B cell (primary cell): ENCODE measurements at places on chromosomes 6 and 20. TPM values are rescaled to one million over a fixed set of nuclear protein-coding genes. Genes with fewer than 3 reads are reported as not detected.
A peak's percentile ranks its signal among the peaks of the same experiment; 100 is the strongest.

DNA sequence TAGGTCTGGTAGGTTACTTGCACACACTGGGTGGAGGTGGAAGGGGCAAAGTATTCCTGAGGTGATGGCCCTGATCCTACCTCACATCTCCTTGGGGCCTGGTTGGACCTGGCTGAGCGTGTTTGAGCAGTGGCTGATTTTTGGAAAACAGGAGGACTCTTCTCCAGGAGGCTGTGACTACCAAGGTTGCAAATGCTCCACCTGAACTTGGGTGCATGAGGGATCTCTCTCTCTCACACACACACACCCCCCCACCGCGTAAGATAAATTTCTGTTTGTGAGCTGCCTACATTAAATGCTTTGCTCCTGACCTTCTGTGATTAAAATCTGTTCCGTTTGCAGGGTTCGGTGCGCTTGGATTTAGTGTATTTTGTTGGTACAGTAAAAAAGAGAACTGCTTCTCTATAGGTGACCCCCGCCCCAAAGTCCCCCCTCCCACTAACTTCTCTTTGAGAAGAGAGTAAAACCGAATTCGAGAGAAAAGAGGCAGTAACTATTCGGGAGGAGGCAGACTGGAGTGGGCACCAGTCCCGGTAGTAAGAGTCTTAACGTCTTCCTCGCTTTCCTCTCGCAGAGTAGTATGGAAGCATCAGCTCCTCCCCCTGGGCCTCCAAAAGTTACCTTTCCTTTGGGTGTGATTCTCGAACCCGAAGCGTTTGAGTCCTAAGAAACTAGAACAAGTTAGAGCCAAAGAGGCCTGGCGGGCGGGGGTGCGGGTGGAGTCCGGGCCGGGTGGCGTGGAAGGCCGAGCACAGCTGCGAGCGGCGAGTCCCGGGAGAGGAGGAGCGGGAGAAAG is 585 bp upstream of the DSE start:
- no peaks in the 10 kb centered on the region for H3K27me3 ChIP-seq
- peak overlapping the region; percentile 91 for H3K27ac ChIP-seq
- peak overlapping the region; percentile 83 for H3K4me3 ChIP-seq
- peak; percentile 79 for DNase-seq

DNA sequence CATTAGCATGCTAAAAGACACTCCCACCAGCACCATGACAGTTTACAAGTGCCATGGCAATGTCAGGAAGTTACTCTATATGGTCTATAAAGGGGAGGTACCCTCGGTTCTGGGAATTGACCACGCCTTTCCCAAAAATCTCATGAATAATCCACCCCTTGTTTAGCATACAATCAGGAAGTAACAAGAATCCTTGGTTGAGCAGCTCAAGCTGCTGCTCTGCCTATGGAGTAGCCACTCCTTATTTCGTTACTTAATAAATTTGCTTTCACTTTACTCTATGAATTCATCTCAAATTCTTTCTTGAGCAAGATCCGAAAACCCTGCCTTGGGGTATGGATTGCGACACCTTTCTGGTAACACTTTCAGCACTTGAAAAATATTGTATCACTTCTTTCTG is 243.0 kb downstream of the BMP2 start:
- H3K27me3 ChIP-seq = no peaks in the 10 kb centered on the region
- H3K27ac ChIP-seq = no peak overlapping the region
- H3K4me3 ChIP-seq = no peak overlapping the region

- H3K4me3 ChIP-seq = no peak overlapping the region
- H3K36me3 ChIP-seq = no peaks in the 10 kb centered on the region
- no peaks in the 10 kb centered on the region for H3K27me3 ChIP-seq
- no peak for DNase-seq
- H3K4me1 ChIP-seq = peaks cover 2% of the 10 kb centered on the region
These were observed 914 bp downstream of the TREM2 start for GRCh38 chr6:41161851-41162552.

DNA sequence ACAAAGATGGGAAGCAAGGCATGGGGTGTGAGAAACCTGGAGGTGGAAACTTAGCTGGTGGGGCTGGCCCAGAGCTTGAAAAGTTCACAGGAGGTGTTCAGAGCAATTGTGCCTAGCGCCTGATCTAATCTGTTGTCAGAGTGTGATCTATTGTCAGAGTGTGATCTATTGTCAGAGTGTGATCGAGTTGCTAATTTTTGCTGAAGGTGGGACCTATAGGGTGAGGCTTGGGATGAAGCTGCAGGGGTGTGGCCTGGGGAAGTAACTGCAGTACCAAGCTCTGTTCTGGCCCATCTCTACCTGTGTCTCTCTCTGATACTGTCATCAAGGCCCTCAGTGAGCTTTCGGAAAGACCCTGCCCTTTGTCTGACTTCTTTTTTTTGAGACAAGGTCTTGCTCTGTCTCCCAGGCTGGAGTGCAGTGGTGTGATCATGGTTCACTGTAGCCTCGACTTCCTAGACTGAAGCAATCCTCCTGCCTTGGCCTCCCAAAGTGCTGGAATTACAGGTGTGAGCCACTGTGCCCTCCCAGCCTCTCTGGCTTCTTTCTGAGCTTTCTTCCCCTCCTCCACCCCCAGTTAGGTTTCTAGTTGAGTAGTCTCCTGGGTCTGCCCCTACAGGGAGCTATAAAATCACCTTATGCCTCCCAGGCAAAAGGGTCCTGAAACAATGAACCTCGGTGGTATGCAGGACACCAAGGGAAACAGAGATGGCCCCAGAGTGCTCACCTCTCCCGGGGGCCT is 150.8 kb upstream of the RNF24 start:
- H3K36me3 ChIP-seq = no peaks in the 10 kb centered on the region
- H3K27me3 ChIP-seq = peaks cover 10% of the 10 kb centered on the region
- no peak overlapping the region for H3K4me3 ChIP-seq

DNA sequence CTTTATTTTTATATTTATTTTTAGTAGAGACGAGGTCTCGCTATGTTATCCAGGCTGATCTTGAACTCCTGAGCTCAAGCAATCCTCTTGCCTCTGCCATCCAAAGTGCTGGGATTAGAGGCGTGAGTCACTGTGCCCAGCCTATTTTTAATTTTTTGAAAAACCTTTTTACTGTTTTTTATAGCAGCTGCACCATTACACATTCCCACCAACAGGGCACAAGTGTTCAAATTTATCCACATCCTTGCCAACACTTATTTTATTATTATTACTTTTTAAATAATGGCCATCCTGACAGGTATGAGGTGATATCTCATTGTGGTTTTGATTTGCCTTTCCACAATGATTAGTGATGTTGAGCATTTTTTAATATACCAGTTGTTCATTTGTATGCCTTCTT is 42.5 kb downstream of the PACSIN1 start:
- no peak for DNase-seq
- H3K36me3 ChIP-seq = no peaks in the 10 kb centered on the region
- no peak overlapping the region for H3K27ac ChIP-seq

- H3K27ac ChIP-seq = no peak overlapping the region
- DNase-seq = no peak
- H3K4me3 ChIP-seq = no peak overlapping the region
- H3K36me3 ChIP-seq = no peaks in the 10 kb centered on the region
- no peaks in the 10 kb centered on the region for H3K27me3 ChIP-seq
- no peaks in the 10 kb centered on the region for H3K4me1 ChIP-seq
These were observed 44.1 kb upstream of the ADGRF1 start for GRCh38 chr6:47086051-47086770.

DNA sequence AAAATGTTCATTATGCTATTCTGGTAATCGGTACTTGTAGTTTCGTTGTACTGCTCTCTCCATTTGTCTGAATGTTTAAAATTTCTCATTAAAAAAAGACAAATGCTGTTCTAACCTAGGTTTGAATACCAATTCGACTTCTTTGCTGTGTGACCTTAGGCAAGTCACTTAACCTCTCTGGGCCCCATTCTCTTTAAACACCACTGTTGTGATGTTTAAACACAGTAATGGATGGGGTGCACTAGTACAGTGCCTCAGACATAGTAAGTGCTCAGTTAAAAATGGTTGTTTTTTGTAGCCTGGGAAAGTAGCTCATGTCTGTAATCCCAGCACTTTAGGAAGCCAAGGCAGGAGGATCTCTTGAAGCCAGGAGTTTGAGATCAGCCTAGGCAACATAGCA is 138.5 kb downstream of the MRPL14 start:
- H3K4me1 ChIP-seq = peaks cover under 1% of the 10 kb centered on the region
- peaks cover 3% of the 10 kb centered on the region for H3K27me3 ChIP-seq
- H3K27ac ChIP-seq = no peak overlapping the region
- no peak for DNase-seq

EPB41L1 gene
- polyA plus RNA-seq = 0.12 TPM in 1 of 2 replicates, not detected in the other

GRCh38 chr6:1326535-1327121 is 14.7 kb downstream of the FOXQ1 start:
- peaks cover 22% of the 10 kb centered on the region for H3K27me3 ChIP-seq
- no peak overlapping the region for H3K4me3 ChIP-seq
- no peak overlapping the region for H3K27ac ChIP-seq
- no peak for DNase-seq

DNA sequence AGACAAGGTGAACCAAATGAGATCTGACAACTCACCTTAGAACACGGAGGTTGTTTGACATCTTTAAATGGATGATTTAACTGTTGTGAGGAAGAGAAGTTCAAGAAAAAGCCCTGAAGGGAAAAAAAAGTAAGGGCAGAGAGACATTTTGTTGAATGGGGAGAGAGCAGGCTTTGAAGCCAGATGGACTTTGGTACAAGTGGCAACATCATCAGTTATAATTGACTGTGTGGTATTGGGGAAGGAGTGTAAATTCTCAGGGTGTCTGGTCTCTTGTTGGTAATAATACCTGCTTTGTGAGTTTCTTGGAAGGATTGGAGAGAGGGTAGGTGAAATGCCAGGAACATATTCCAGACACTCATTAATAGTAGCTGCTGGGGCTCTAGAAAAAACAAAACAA is 21.6 kb downstream of the OGFRL1 start:
- no peak for DNase-seq
- no peaks in the 10 kb centered on the region for H3K4me1 ChIP-seq
- no peak overlapping the region for H3K27ac ChIP-seq
- H3K4me3 ChIP-seq = no peak overlapping the region
- H3K36me3 ChIP-seq = no peaks in the 10 kb centered on the region

C20orf96 gene
- polyA plus RNA-seq = 4.7 and 7.7 TPM in 2 replicates

BPIFB4 gene
- not detected in 2 replicates for polyA plus RNA-seq

CGA gene
- not detected in 2 replicates for polyA plus RNA-seq

GRCh38 chr6:89984926-89985750 is 90.9 kb downstream of the GJA10 start:
- peaks cover 79% of the 10 kb centered on the region for H3K36me3 ChIP-seq
- H3K27ac ChIP-seq = peak overlapping the region; percentile 52
- peaks cover 3% of the 10 kb centered on the region for H3K4me1 ChIP-seq
- no peak overlapping the region for H3K4me3 ChIP-seq
- no peak for DNase-seq

DNA sequence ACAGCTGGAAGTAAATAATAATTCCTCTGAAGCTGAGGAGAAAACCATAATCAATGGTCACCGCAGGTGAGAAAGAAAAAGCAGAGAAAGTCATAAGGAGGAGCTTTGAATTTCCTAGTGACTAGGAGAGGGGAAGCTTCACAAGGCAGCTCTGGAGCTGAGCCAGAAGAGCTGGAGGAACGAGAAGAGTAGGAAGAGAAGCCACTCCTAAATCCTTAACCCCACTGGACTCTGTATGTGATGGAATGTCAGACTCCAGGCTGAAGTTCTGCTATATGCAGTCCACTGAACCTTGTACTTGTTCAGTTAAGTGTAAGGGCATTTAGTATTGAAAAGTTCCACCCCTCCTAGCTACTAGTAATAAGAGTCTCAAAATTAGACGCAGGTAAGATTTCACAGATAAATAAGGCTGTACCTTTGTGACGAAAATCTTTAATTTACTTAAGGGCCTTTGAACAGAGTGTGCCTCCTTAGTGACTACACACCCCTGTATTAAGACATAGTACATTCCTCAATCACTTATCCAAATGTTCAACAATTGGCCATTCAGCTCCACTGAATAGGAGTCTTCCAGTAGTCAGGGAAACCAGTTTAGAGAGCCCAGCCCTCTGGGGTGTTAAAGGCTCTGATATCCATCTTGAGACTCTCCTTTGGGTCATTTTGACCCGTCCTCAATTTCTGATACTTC is 71.4 kb upstream of the UFL1 start:
- no peaks in the 10 kb centered on the region for H3K4me1 ChIP-seq
- no peaks in the 10 kb centered on the region for H3K36me3 ChIP-seq
- no peak for DNase-seq

DNA sequence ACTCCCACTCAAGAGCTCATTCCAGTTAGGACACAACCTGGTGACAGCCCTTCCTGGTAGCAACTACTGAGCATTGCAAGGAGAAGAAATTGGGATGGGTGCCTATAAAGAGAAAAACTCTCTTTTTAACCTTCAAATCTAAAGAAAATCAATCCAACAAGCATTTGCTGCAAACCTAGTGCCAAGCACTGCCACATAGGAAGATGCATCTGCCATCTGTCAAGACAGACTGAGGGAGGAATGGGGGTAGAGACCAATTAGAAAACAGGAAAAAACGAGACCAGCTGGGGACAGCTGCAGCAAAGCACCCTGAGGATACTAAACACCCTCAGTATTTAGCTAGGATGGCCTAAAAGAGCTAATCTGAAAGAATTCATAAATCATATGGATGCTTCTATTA is 27.9 kb downstream of the HLA-DMB start:
- H3K27me3 ChIP-seq = no peaks in the 10 kb centered on the region
- peaks cover 22% of the 10 kb centered on the region for H3K4me1 ChIP-seq
- DNase-seq = no peak
- H3K27ac ChIP-seq = no peak overlapping the region
- H3K4me3 ChIP-seq = no peak overlapping the region

PTCRA gene
- not detected in 2 replicates for polyA plus RNA-seq

GRCh38 chr20:55159230-55159629 is 683.8 kb downstream of the DOK5 start:
- H3K27ac ChIP-seq = no peak overlapping the region
- no peaks in the 10 kb centered on the region for H3K27me3 ChIP-seq
- no peaks in the 10 kb centered on the region for H3K4me1 ChIP-seq
- no peak overlapping the region for H3K4me3 ChIP-seq

GRCh38 chr6:156395276-156395675 is 381.9 kb upstream of the ARID1B start:
- H3K4me1 ChIP-seq = peaks cover 81% of the 10 kb centered on the region
- H3K36me3 ChIP-seq = no peaks in the 10 kb centered on the region
- H3K27ac ChIP-seq = peak overlapping the region; percentile 77
- no peaks in the 10 kb centered on the region for H3K27me3 ChIP-seq
- no peak overlapping the region for H3K4me3 ChIP-seq
